ENCODE measurements at places on chromosomes 13 and 19.
A peak's percentile ranks its signal among the peaks of the same experiment; 100 is the strongest.

DNA sequence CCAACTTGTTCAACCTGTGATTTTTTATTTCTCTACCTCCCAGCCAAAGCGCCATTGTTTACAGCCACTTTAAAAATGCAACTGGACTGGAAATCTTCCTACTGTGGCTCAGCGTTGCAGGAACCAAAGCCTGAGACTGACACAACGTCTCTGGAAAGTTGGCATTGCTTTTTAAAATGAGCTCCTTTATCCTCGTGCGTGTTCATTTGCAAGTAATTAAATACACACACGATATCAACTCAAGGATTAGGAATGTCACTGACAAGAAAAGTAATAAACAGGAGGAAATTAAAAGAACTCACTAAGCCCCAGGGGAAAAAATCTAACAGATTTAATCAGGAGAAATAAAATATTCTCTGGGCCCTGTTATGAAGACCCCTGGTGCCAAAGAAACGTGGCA lies 184.6 kb upstream of the IRS2 start:
- no peak for DNase-seq

DNA sequence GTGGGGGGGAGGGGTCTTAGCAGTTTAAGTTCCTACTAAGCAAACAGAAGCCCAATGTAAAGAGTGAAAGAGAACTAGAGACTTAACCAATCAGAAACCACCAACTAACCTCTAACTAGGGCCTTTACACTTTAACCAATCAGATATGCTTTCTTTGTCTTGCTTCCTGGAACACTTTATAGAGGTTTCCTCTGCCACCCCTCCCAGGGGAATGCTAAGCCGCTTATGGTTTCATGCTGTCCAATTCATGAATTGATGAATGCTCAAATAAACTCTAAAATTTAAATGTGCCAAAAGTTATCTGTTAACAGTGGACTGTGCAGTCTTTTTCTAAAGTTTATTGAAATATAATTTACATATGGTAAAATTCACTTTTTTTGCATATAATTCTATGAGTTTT lies 33.9 kb upstream of the LATS2 start:
- no peak for DNase-seq

- peak; percentile 22 for DNase-seq
These were observed 1.1 kb downstream of the LSM14A start for GRCh38 chr19:34173193-34173956.

DNA sequence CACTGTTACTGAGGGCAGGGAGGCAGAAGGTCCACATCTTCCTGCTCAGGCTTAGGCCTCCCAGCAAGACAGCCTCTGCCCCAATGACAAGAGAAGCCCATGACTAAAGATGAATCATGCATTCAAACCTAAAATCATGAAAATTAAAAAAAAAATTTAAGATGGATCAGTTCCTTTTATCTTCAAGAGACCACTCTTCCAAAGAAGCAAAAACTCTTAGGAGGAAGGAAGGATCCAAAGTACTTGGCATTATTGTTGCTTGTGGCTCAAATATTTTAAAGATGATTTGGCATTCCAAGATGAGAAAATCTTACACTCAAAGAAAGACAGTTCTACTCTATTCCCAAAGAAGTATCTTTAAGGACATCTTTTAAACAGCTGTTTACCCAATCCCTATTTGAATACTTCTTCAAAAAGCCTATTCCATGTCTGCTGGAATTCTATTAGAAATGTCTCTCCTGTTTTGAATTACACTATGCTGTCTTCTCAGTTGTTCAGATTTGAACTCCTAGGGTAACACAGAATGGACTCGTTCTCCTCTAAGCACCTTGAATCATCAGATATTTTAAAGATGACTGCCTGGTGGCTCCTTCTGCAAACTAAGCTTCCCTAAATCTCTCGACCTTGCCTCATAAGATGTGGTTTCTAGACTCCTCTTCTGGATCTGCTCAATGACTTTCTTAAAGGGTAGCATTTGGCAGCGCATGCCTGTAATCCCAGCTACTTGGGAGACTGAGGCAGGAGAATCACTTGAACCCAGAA lies 7.0 kb downstream of the SERP2 start:
- DNase-seq: no peak

GRCh38 chr19:11387162-11388034 lies 3.3 kb upstream of the EPOR start:
- no peak for DNase-seq

GRCh38 chr19:18607226-18608101 lies 865 bp upstream of the CRLF1 start:
- no peak for DNase-seq

GRCh38 chr13:99231721-99232120 lies 26.5 kb downstream of the GPR18 start:
- no peak for DNase-seq

- no peak for DNase-seq
These were observed 4.8 kb upstream of the ECH1 start for GRCh38 chr19:38836159-38836982.

- no peak for DNase-seq
These were observed 27.5 kb downstream of the HSPH1 start for GRCh38 chr13:31134039-31134711.

GRCh38 chr19:42129399-42130253 lies 2.6 kb downstream of the POU2F2 start:
- DNase-seq: no peak

- DNase-seq: no peak
These were observed 7.2 kb downstream of the GFY start for GRCh38 chr19:49432141-49433073.

GRCh38 chr13:48908381-48909055 lies 67.2 kb upstream of the FNDC3A start:
- no peak for DNase-seq

- DNase-seq: no peak
These were observed 36.2 kb downstream of the SMAD9 start for GRCh38 chr13:36883824-36884223.

- peak; percentile 75 for DNase-seq
These were observed 704.4 kb upstream of the PCDH20 start for GRCh38 chr13:62119739-62120700.

DNA sequence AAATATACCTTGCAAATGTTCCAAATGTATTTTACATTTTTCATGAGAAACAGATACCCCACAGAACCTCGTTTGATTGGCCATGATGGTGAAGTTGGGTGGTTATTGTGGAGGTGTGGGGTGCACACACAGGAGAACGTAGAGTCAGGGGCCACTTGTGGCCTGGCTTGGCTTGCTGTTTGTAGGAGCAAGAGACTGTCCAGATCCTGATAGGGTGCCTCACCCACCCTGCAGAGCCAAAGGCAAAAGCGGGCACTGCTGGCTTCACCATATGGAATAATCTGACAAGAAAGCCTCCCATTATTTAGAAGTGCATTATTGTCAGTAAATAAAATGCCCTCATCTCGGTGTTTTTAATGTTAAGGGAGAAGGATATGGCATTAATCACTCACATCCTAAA lies 330.2 kb downstream of the TEX29 start:
- no peak for DNase-seq

- no peak for DNase-seq
These were observed 54.4 kb downstream of the COL4A2 start for GRCh38 chr13:110361365-110361911.

- no peak for DNase-seq
These were observed 25.0 kb downstream of the LRCH1 start for GRCh38 chr13:46577696-46578589.

- DNase-seq: no peak
These were observed 134.8 kb downstream of the B3GLCT start for GRCh38 chr13:31334547-31334946.

DNA sequence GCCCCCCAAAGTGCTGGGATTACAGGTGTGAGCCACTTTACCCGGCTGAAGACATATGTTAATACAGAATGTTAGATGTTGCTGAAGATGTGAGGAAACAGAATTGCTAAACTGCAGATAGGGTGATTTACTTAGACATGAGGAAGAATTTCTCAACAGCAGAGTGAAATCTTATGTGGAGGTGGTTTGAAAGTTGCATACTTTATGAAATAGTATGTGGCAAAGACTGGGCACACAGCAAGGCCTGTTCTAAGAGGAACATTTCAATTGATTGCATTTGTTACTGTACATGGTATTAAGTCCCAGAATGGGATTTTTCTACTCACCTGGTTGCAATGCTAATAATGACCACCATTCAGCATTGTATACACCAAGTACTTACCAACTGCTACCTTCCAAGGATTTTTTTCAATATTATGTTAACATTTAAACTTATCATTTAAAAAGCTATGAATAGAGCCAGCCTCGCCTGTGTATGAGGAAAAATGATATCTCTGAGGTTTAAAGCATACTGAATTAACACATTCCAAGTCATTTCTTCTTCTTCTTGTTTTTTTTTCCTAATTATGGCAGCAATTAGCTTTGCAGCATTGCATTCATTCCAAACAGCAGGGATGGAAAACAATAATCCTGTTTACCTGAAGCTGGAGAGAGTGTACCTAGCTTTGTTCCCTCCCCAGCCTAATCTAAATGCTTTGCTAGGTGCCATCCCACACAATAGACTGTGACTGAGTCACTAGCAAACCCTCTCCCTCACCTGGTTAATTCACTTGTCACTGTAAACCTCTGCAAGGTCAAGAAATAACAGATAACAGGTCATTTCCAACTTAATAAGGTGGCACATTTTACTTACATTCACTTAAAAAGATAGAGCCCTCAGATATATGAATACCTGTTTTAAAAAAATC lies 19.4 kb upstream of the KLF5 start:
- no peak for DNase-seq

DNA sequence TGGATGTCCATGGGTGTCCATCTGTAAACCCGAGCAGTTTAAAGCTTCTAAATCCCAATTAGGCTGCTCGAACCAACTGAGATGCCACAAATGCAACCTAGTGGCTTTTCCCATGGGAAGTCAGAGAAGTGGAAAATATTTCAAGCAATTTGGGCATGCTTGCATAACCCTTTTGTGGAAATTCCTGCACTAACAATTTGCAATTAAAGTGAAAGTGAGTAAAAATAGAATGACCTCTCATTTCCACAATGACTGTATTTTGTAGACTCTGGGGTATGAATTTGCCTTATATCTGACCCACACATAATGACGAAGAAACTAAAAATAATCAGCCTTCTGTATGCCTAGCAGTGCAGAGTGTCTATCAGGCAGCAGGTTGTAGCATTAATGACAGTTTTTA lies 91.8 kb upstream of the TSC22D1 start:
- DNase-seq: no peak

DNA sequence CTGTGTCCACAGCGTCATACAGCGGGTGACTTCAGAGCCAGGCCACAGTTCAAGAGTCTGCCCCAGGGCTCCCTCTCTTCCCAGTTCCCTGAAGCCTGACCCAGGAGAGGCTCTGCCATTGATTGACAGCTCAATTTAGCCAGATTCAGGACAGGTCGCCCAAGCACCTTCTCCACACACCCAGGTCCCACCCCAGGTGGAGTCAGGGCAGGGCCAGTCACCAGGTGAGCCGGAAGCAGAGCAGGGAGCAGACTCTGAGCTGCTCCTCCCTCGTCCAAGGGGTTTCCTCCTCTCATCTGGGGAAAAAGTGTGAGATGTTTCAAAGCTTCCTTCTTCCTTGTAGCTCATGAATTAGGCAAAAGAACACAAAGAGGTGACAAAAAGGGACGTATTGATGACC lies 5.6 kb downstream of the CEACAM7 start:
- DNase-seq: no peak

- DNase-seq: no peak
These were observed 23.5 kb downstream of the COL5A3 start for GRCh38 chr19:9986787-9987281.
